HL-60 (cell line): ENCODE measurements at places on chromosomes 16 and 17.

- no peak for DNase-seq
These were observed 27.1 kb upstream of the JPH3 start for GRCh38 chr16:87575027-87575804.

GRCh38 chr17:5118219-5118618 is 2.4 kb downstream of the USP6 start:
- no peak for DNase-seq

DNA sequence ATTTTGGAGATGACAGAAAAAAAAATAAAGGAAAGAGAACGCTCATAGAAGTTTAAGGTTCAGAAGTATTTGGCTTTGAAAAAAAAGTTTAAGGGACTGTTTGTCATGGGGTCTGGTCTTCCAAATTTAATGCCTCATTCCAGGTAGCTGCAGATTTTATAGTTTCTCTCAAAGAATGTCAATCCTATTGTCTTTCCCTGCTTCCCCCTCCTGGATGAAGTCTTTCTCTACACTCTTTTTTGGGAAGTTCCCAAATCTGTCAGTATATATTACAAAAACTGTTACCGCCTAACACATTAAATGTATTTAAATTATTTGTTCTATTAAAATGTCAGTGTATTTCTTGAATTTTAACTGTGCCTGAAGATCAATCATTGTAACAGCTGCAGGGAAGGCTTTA is 457.5 kb downstream of the MAF start:
- DNase-seq: no peak

DNA sequence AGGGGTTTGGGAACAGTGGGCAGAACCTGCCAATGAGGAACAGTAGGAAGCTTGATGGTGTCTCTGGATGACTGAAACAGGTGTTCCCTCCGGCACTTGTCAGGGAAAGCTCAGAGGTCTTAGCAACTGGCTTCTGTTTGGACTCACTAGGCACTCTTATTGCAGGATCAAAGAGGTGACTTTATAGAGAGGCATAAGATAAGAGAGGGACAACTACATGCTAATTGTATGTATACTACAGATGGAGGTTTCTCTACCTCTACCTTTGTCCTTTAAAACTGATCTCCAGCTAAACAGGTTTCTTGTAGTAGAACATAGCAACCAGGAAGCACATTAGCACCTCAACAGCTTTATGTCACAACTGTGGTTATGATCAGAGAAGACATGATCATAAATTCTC is 7.6 kb downstream of the CNTD1 start:
- DNase-seq: no peak

GRCh38 chr17:16352667-16353316 is 477 bp downstream of the CENPV start:
- no peak for DNase-seq

DNA sequence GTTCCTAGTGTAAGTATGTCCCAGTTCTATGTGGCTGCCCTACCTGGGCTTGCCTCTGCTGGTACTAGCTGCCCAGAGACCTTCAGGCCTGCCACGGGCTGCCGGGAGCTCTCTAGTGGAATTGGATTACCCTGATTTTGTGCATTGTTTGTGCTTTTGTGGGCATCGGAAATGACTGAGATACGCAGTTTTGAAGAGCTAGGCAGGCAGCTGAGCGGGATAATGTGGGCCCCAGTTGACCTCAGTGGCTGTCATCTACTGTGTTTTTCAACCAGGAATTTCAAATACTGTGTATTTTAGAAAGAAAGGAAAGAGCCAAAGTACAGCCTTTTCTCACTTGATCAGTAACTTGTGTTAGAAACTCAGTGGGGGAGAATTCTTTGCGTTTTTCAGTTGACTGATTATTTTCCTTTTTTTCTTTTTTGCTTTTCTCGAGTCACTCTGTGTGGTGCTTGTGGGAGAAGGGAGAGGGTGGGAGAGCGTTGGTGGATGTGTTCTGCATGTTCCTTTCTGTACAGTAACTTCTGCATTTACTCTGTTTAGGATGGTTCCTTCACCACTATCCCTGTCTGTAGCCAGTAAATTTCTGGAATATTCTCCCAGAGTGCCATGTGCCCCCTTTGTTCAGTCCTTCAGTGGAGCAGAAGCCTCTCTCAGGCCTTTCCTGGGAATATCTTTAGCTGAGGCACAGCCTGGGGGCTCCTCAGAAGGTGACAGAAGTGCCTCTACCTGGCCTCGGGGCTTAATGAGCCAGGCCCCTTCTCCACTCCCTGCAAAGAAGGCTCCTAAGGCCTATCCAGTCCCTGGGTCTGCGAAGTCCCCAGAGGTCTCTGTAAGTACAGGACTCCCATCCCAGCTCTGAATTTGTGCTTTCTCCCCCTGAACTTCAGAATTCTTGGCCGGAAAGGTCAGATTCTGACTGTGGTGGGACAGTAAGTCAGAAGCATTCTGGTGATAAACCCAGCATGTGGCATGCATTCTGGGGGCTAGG is 15.0 kb upstream of the SLC12A3 start:
- DNase-seq: no peak

DNA sequence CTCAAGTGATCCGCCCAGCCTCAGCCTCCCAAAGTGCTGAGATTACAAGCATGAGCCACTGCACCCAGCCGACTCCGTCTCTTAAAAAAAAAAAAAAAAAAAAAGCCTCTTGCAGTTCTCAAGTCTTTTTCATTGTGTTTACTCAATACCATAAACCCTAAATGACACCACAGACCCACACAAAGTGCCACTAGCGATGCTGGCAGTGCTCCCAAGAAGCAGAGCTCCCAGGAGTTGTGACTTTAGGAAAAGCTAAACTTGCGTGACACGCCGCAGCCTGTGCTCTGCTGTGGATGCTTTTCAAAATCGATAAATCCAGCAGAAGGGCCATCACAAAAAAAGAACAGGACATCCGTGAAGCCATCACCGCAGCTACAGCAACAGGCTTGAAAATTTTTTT is 114.7 kb downstream of the ANKRD11 start:
- no peak for DNase-seq

GRCh38 chr17:63774969-63775265 is 947 bp downstream of the DDX42 start:
- no peak for DNase-seq

DNA sequence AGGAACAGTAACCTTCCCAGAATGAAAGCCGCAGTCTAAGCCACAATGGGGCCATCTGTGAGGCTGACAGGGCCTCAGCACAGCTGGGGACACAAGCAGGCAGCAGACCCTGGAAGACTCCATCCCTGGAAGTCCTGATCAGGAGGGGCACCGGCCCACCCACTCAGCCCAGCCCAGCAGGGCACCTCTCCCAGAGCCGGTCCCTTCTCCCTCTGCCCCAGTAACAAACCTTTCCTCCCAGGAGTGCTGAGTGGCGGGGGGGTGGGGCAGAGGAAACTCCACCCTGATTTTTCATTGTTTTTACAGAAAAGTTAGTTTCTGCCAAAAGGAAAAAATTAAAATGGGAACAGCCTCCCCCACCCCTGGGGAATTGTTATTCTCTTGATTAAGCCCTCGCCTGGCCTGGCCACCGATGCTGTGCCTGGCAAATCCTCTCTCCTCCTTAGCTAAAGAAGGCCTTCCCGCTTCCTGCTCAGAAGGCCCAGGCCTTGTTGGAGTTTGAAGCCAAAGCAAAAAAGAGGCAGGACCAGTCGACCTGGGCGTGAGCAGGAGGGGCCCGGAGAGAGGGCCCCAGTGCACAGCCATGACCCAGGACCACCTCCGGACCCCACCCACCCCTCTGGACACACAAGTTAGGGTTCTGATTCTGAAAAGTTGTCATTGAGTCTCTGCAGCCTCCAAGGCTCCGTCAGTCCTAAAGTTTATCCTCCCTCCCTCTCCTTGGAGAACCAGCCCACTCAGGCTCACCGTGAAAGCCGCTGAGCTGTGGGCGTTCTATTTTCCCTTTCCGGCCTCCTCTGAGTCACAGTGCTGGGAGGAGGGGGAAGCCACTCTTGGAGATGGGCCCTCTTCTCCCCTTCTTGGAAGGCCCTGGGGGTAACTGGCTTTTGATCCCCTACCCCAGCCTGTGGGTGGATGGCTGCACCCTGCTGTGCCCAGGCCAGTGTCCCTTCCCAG is 128.4 kb upstream of the TNRC6C start:
- DNase-seq: no peak

DNA sequence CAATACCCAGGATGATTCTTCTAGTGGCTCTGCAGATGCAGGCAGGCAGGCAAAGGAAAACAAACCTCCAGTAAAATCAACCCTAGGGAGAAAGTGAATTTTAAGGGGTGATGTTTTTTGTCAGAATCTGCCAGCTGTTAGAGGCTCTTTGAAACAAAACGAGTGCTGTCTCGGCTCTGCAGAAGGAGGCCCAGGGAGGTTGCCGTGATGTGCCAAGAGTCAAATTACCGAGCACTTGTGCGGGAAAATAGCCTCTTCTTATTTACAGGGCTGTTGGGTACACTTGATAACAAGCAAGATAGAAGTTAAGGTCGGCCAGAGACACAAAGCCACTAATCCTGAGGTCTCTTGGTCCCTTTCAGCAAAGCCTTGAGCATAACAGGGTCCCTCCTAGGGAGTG is 68.9 kb upstream of the EEF2KMT start:
- DNase-seq: no peak

- no peak for DNase-seq
These were observed 1.6 kb downstream of the UNC119 start for GRCh38 chr17:28550858-28551257.

- no peak for DNase-seq
These were observed 4.9 kb downstream of the ASGR2 start for GRCh38 chr17:7109461-7110322.

- no peak for DNase-seq
These were observed 51.6 kb downstream of the RBFOX3 start for GRCh38 chr17:79559111-79559887.

DNA sequence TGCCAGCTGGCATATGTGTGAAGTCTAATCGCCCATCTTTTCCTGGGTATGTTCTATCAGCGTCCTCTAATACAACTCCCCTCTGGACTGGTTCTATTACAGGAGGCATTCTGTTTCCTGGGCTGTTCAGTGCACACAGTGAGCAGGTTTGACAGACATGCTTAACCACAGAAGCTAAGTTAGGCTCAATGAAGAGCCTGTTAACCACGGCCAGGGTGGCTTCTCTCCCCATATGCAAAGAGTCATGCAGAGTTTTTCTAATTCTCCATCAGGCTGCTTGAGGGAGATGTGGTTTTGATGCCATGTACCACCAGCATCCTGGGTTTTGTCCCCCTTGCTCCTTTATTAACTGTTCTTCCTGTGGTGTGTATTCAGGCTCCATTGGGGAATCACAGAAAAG is 57.2 kb upstream of the ALOX12 start:
- DNase-seq: no peak

- no peak for DNase-seq
These were observed 52.1 kb downstream of the CDH11 start for GRCh38 chr16:65069766-65070165.

DNA sequence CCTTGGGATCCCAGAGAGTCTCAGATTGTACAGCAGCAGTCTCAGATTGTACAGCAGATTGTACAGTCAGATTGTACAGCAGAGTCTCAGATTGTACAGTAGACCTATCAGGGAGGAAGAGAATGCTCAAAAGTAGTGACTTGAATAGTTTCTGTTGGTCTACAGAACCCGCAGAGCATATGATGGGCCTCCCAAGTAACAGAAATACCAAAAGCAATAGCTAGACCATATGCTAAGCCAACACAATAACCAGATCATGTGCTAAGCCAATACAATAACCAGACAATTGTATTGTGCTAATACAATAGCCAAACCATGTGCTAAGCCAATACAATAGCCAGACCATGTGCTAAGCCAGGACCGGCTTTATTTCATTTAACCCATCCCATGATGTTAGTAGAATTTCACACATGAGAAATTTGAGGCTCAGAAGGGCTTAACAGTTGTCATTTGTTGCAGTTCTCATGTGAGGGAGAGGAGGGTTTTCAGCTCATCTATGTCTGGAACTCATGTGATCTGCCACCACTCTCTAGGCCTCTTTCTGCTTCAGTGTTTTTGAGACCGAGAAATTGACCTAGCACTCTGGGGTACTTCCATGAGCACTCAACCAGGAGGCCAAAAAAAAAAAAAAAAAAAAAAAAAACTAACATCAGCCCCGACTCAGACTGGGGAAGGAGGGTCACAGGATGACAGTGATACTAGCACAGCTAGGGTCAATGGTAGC is 144.0 kb downstream of the SOX9 start:
- DNase-seq: no peak

DNA sequence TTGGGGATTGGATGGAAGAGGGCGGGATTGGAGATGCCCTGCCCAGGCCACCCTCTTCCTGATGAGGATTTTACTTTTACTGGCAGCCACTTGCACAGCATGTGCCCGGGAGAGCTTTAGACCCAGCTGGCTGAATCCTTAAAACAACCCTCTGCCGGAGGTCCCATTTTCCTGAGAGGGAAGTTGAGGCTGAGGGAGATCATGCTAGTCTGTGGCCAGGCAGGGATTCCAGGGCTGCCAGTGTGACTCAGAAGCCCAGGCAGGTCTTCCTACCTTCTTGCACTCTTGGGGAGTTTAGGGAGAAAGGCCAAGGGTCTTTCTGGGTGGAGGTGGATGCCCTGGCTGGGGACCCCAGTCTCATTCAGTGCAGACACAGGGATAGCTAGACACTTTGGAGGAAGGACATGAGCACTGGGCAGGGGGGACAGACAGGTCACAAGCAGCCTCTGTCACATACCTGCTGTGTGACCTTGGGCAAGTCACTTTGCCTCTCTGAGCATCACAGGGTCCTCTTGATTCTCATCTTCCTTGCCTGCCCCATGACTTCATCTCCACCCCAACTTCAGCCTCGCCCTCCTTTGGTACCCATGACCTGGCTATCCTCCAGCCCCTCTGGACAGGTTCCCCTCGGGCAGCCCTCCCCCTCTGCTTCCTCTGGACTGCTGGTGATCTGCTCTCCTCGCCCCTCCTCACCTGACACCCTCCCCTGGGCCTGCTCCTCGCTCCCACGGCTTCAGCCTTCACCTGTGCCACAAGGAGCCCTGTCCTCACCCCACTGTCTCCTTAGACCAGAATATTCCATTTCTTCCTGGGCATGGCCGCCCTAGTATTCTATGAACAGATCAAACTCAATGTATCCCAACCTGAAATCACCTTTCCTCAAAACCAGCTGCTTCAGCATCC is 11.3 kb upstream of the DCAF7 start:
- no peak for DNase-seq

GRCh38 chr17:57370037-57370581 is 113.8 kb downstream of the MSI2 start:
- no peak for DNase-seq
